Large intestine (tissue), 12 donors: ENCODE measurements at places on chromosomes 1 and 21.

DNA sequence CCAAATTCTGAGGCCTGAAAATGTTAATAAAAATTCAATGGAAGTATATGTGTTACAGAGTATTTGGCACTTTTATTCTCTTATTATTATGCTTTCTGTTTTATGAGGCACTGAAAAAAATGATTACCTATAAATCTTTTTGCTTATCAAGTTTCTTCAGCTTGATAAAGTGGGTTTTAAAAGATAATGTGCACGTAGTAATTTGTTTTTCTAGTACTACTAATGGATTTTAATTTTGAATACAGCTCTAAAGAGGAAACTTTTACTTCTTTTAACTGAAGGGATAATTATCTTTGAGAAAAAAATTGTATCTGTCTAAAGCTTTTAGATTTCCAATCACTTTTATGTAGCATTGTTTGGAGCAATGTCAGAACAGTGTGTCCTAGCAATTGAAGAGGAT lies 211.4 kb upstream of the L1TD1 start:
- DNase-seq, result no peak
- no peak overlapping the region for H3K4me3 ChIP-seq
- H3K36me3 ChIP-seq, result no peaks in the 10 kb centered on the region
- H3K4me1 ChIP-seq, result no peaks in the 10 kb centered on the region

GRCh38 chr1:7344299-7344698 lies 426.8 kb upstream of the VAMP3 start:
- DNase-seq, result no peak
- no peak overlapping the region for H3K27ac ChIP-seq
- H3K27me3 ChIP-seq, result no peaks in the 10 kb centered on the region
- peaks cover 3% of the 10 kb centered on the region for H3K4me1 ChIP-seq

- no peaks in the 10 kb centered on the region for H3K27me3 ChIP-seq
- peaks cover 52% of the 10 kb centered on the region for H3K36me3 ChIP-seq
- peak; percentile 45 for DNase-seq
- no peaks in the 10 kb centered on the region for H3K4me1 ChIP-seq
Observed at GRCh38 chr1:202135221-202135721, 9.3 kb downstream of the ARL8A start.

DNA sequence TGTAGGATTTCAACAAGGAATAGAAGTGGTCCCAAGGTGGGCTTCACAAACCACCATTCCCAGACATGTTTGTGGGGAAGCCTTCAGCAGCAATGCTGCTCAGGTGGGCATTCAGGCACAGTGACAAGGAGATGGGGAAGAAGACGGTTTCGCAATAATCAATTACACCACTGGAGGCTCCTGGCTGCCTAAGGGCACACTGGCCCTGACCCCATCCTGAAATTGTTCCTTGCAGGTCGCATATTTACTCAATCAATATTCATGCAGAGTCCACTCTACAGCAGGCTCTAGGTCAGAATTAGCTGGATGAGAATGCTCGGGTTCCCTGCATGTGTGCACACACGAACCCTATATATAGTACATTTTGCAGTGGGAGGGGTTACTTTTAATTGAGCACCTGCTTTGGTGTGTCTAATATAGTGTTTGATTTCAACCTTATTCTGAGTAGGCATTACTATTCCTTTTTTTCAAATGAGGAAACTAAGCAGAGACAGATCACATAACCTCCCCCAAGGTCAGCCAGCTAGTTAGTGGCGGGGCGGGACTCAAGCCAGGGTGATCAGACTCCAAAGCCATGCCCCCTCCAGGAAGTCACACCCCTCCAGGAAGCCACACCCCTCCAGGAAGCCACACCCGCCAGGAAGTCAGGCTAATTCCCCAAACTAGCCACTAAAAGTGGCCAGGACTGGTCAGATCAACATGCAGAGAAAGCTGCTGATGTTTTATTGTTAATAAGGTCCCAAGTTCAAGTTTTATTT lies 106.5 kb downstream of the HLCS start:
- peaks cover 3% of the 10 kb centered on the region for H3K4me1 ChIP-seq
- peak; percentile 68 for DNase-seq
- H3K36me3 ChIP-seq, result no peaks in the 10 kb centered on the region
- H3K27me3 ChIP-seq, result no peaks in the 10 kb centered on the region
- no peak overlapping the region for H3K4me3 ChIP-seq
- peak overlapping the region; percentile 34 for H3K27ac ChIP-seq

DNA sequence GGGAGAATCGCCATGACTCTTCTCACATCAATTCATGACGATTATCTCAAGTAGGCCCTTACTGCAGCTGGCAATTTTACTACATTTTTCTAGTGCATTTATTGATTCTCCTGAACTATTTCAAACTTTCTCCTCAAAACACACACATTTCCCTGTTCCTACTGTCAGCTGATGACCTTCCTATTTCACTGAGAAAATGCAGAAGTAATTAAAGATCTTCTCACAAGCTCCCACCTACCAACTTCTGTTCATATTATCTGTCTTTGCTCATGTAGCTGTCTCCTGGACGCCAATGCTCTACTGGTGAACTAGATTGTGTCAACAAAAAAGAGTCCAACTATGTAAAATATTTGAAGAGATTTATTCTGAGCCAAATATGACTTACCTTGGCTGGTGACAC lies 36.4 kb upstream of the FASLG start:
- H3K27ac ChIP-seq, result no peak overlapping the region
- H3K27me3 ChIP-seq, result no peaks in the 10 kb centered on the region
- H3K36me3 ChIP-seq, result no peaks in the 10 kb centered on the region
- H3K4me3 ChIP-seq, result no peak overlapping the region
- DNase-seq, result no peak

- DNase-seq, result no peak
- H3K4me1 ChIP-seq, result peaks cover 17% of the 10 kb centered on the region
- H3K4me3 ChIP-seq, result no peak overlapping the region
- H3K36me3 ChIP-seq, result peaks cover 56% of the 10 kb centered on the region
- no peaks in the 10 kb centered on the region for H3K27me3 ChIP-seq
- H3K27ac ChIP-seq, result no peak overlapping the region
Observed at GRCh38 chr1:207071426-207071825, 17.2 kb upstream of the C4BPB start.

DNA sequence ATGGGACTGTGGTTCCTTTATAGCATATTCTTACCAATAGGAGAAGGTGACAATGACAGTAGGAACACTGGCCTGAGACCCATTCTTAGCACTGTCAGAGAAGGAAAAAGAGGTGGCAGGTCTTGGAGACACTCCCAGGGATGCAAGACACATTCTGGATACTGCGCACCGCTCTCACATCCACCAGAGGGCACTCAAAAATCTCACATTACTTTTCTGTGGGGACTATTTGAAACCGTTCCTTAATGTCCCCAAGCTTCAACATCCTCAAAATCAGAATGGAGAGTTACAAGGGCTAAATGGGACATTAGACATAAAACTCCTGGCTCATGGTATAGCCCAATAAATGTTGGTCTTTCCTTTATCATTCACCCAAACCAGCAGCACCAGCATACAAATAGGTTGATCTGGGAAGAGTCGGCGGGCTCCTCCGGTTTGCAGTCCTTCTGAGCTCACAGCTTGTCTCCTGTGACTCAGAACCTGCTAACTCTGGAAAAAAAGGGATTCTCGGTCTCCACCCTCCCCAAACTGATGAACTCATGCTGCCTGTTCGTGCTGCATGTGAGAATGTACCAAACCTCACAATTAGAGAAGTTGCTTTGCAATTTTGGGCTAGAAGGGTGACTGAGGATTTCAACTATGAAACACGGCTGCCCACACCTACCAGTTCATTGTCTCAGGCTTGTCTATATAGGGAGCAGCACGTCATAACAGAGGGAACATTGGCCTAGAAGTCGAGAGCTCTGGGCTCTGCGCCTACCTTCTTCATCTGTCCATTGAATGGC lies 40.2 kb downstream of the IL12RB2 start:
- no peaks in the 10 kb centered on the region for H3K4me1 ChIP-seq
- no peak overlapping the region for H3K27ac ChIP-seq
- DNase-seq, result peak; percentile 32
- no peaks in the 10 kb centered on the region for H3K27me3 ChIP-seq
- no peaks in the 10 kb centered on the region for H3K36me3 ChIP-seq
- no peak overlapping the region for H3K4me3 ChIP-seq

- H3K36me3 ChIP-seq, result no peaks in the 10 kb centered on the region
- no peak for DNase-seq
- no peaks in the 10 kb centered on the region for H3K27me3 ChIP-seq
- no peaks in the 10 kb centered on the region for H3K4me1 ChIP-seq
- H3K27ac ChIP-seq, result no peak overlapping the region
Observed at GRCh38 chr1:5686195-5686594, 306.0 kb downstream of the NPHP4 start.

DNA sequence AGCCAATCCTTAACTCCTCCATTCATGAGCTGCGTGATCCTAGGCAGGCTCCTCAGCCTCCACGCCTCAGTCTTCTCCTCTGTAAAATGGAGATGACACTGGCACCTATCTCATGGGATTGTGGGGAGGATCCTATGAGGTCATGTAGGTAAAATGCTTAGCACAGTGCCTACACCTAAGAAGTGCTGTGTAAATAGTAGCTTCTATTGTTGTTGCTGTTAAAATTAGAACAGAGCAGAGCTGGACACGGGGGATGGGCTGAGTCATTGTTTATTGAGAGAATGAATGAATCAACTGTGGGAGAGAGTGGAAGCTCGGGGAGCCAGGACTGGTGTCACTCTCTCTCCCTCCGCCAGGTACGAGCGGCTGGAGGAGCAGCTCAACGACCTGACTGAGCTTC lies 43.0 kb downstream of the TMCC2 start:
- H3K36me3 ChIP-seq, result no peaks in the 10 kb centered on the region
- H3K27ac ChIP-seq, result no peak overlapping the region
- no peak for DNase-seq
